ENCODE measurements at places on chromosomes 4 and X.

DNA sequence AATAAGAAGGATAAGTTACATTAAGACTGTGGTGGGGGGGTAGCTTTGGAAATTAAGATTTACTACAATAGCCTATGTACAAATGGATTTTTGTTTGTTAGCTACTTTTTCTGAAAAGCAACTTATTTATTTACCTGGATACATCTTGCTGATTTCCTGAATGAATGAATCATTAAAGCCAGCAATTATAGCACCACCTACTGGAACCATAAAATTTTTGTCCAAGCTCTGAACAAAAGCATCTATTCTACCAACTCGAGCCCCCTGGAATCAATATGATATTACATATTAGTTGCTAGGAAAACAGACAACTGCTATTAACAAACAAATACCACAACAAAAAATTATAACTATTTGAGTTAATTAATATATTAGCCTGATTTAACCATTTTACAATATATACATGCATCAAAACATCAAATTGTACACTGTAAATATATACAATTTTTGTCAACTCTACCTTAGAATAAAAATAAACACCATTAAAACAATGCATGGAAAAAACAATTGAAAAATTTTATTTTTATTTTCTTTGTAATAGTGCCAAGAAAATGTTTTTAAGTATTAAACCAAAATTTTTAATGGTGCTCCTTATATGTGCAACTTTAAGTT, 15.3 kb downstream of the SEPSECS start:
- no peak for DNase-seq

DNA sequence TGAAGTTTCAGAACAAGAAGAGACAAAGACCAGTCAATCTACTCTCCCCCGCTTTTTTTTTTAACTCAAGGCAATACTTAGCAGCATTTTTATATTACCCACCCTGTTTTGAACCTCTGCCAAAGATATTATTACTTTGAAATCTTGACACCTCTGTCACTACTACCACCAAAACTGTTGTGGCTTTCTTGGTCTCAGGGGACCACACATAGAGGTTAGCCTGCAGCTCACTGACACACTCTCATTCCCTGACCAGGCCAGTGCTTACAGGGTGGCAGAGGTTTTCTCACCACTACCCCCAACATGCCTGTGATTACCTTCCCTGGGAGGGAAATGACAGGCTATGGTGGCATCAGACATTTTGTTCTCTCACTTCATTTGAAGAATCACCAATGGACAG, 137.4 kb upstream of the STIM2 start:
- DNase-seq = no peak

GRCh38 chrX:70554081-70554480, 109.4 kb downstream of the DLG3 start:
- DNase-seq = no peak

GRCh38 chr4:34814266-34814665, 1430.0 kb downstream of the ARAP2 start:
- no peak for DNase-seq

DNA sequence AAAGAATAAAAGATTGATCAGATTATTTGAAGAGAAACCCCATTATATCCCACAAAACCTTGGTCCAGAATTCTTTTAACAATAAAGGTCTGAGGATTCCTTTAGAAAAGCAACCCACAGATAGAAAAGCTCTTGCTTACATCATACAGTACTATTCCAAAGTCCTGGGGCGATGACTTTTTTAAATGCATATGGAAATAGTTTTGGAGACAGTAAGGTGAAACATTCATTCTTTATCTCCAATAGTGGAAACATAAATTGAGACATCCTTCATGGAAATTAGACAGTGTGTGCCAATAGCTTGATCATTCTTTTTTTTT, 85.7 kb upstream of the UCP1 start:
- no peak for DNase-seq
